Natural killer cell treated with Interleukin-12 subunit alpha and Interleukin-12 subunit beta and Interleukin-15 and Interleukin-18, amount 100 ng/mL, for 72 hours (primary cell): ENCODE measurements at places on chromosomes 1 and 21. TPM values are rescaled to one million over a fixed set of nuclear protein-coding genes. Genes with fewer than 3 reads are reported as not detected.

COL11A1 gene
- not detected for total RNA-seq

GRCh38 chr1:164675342-164675904, 116.4 kb downstream of the PBX1 start:
- DNase-seq = no peak
- H3K4me3 ChIP-seq = no peak overlapping the region
- H3K27ac ChIP-seq = no peak overlapping the region
- no peaks in the 10 kb centered on the region for H3K4me1 ChIP-seq
- H3K27me3 ChIP-seq = peaks cover 22% of the 10 kb centered on the region
- no peaks in the 10 kb centered on the region for H3K36me3 ChIP-seq

- H3K36me3 ChIP-seq = no peaks in the 10 kb centered on the region
- H3K4me3 ChIP-seq = peak overlapping the region; percentile 40
- DNase-seq = no peak
- peak overlapping the region; percentile 34 for H3K27ac ChIP-seq
- no peaks in the 10 kb centered on the region for H3K27me3 ChIP-seq
Observed at GRCh38 chr1:32106663-32107275, 1.1 kb upstream of the KPNA6 start.

- DNase-seq = no peak
- no peak overlapping the region for H3K27ac ChIP-seq
- H3K4me1 ChIP-seq = peaks cover 78% of the 10 kb centered on the region
- H3K36me3 ChIP-seq = no peaks in the 10 kb centered on the region
Observed at GRCh38 chr1:64962441-64962840, 3.9 kb downstream of the JAK1 start.
